ENCODE measurements at places on chromosomes 5 and 9.

GRCh38 chr5:119395080-119395836 is 39.4 kb downstream of the TNFAIP8 start:
- DNase-seq = no peak

GRCh38 chr9:124011460-124012301 is at the start of gene LHX2:
TSS of gene LHX2 (plus strand) at chr9:124011768. CDS start at chr9:124012349, 581 bp downstream.
- no peak for DNase-seq

GRCh38 chr9:87564111-87564510 is 66.4 kb downstream of the DAPK1 start:
- DNase-seq = no peak

DNA sequence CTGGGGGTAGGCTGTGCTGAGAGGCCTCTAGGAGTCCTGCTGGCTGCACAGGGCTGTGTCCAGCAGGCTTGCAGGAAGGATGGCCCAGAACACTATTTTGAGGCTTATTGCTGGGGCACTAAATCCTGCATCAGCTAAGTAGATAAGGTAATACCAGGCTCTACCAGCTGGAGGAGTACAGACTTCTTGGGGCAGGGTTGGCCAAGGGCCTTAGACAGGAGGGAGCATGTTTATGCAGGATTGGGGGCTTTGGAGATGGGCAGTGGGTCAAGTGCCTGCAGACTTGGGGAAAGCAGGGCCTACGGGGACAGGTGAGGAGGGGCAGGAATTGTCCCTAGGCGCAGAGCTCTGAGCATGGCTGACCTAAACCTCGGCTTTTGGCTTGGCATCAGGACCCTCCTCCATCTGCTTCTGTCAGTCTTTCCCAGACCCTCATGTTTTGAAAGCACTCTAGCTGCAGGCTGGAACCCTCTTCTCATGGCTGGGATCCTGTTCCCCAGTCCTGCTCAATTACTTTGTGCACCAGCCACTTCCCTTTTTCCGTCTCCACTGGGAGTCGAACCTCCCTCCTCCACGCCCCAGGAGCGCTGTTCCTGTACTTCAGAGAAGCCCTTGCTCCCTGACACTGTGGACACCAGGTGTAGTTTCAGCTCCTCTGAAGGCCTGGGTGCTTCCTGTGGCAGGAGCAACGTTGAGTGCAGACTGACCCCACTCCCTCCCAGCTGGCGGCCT is 61.0 kb upstream of the SPTLC1 start:
- DNase-seq = no peak

GRCh38 chr5:35543408-35543807 is 74.3 kb upstream of the SPEF2 start:
- DNase-seq = no peak

DNA sequence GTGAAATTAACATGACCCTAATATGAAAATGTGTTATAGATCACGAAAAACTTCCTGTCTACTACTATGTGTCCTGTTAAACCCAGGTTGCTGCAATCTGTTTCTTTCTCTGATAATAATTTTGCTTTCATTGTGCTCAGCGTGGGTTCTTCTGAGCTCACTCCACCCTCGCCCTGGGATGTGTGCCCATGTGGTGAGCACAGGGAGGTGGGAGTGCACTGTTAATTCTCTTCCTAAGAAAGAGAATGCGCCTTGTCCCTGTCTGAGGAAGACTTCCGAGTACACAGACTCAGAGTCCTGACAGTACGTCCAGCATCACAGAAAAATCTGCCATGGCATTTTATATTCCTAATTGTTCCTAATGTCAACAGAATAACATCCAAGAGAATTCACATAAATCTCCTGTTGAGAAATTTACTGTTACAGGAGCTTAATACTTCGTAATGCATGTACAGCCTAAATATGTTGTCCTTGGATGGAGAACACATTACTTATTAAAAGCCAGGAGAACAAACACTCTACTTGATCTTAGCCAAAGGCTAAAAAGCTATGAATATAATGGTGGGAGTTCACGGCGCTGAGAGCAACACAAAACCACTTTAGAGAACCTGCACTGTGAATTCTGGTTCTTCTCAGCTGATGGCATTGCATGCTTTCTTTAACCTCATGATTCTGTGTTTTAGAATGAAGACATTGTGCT is 102.6 kb downstream of the PDE4D start:
- no peak for DNase-seq

GRCh38 chr5:75948438-75948837 is 134.7 kb upstream of the SV2C start:
- DNase-seq = no peak

GRCh38 chr9:115597330-115597895 is 479.5 kb upstream of the TNC start:
- no peak for DNase-seq

DNA sequence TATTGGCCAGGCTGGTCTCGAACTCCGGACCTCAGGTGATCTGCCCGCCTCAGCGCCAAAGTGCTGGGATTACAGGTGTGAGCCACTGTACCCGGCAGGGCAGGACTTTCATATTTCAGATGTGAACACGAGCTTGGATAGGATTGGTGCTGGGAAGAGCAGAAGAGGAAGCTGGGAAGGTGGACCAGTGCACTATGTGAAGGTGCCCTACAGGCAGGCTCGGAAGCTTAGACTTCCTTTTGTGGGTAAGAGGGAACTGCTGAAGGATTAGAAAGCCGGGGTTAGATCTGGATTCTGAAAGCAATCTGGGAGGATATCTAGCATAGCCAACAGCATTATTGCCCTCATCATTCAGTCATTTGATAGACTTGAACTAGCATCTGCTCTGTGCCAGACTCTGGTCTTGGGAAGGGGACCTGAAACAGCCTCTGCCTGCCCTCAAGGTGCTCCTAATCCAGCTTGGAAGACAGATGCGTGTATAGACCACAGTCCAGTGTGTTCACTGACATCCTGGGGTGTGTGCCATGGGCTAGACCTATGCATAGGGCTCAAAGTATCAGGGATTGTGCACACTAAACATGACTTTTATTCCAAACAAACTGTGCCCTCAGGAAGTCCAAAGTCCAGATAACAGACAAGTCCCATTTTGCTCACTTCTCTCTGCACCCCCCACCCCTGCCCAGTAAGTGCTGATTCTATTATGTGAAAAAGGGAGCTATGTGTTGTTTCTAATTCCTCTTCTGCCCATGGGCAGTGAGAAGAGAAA is 637 bp downstream of the CBY3 start:
- DNase-seq = no peak

GRCh38 chr9:34993502-34994259 is 4.1 kb downstream of the DNAJB5 start:
- DNase-seq = no peak

DNA sequence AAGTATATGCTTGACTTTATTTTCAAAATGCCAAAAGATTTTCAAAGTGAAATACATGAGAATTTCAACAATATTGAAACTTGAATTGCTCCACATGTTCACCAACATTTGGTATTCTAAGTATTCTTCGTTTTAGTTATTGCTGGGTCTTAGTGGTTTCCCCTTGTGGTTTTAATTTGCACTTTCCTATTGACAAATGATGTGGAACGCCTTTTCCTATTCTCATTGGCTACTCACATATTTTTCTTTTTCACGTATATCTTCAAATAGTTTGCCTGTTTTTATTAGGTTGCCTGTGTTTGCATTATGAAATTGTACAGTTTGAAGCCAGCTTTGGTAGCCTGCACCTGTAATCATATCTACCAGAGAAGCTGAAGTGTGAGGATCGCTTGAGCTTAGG is 405.7 kb upstream of the IRX2 start:
- no peak for DNase-seq

GRCh38 chr5:170405817-170406216 is 16.6 kb upstream of the KCNMB1 start:
- DNase-seq = no peak

GRCh38 chr5:125834438-125835115 is 588.6 kb upstream of the GRAMD2B start:
- DNase-seq = no peak

DNA sequence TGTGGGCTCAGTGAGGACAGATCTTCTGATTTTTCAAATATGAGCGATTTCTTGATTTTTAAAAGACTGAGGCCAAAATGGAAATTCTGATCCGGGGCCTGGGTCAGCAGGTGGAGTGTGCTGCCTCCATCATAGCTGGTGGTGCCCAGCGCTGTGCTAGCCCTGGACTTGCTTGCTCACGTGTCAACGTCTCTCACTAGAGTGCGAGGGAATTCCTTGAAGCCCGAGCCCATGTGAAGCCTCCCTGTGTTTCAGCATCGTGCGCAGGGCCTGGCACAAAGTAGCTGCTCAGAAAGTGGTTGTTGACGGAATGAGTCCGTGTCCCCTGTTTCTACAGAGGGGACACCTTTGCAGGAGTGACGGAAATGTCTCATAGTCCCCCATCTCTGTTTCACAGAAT is 50.5 kb downstream of the RGS3 start:
- DNase-seq = no peak

GRCh38 chr5:59089767-59090166 is 506.9 kb downstream of the RAB3C start:
- no peak for DNase-seq

- no peak for DNase-seq
These were observed 131.5 kb upstream of the PTCH1 start for GRCh38 chr9:95648225-95648624.

GRCh38 chr5:135654761-135655467 is 76.1 kb upstream of the CXCL14 start:
- DNase-seq = no peak

DNA sequence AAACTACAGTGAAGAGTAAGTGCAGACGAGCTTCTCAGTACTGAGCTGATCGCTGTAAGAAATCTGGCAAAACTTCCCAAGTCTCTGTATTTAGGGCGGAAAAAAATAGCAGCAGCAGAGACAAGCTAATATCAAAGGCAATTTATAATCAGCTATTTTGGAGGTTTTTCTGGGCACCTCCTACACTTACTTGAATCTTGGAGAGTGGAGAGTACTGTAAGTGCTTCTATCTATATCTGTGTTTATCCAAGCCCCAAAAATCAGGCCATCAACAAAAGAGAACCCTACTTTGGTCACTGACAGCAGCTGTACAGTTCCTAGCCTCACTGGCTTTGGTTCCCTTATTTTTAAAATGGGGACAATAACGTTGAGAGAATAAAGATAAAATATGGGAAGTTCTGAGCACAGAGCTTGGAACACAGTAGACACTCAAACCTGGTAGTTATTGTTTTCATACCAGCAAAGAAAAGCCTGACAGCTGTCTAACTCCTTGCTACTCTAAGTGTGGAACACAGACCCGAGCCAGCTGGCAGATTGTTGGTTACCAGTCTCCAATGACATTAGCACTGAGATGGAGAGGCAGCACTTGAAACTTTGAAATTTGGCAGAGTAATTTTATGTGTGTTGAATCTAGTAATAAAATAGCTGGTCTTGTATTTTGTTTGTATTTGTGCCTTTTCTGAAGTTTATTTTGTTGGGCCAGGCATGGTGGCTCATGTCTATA is 96.0 kb upstream of the SLC28A3 start:
- no peak for DNase-seq

- no peak for DNase-seq
These were observed 7.0 kb downstream of the NSMF start for GRCh38 chr9:137452006-137452760.

DNA sequence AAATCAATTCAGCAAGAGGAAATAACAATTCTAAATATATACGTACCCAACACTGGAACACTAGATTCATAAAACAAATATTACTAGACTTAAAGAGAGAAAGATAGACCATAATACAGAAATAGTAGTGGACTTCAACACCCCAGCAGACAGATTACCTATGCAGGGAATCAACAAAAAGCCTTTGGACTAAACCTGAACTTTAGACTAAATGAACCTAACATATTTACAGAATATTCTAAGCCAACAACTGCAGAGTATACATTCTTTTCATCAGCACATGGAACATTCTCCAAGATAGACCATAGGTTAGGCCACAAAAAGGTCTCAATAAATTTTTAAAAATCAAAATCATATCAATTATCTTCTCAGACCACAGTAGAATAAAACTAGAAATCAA is 32.9 kb upstream of the BARX1 start:
- DNase-seq = no peak

DNA sequence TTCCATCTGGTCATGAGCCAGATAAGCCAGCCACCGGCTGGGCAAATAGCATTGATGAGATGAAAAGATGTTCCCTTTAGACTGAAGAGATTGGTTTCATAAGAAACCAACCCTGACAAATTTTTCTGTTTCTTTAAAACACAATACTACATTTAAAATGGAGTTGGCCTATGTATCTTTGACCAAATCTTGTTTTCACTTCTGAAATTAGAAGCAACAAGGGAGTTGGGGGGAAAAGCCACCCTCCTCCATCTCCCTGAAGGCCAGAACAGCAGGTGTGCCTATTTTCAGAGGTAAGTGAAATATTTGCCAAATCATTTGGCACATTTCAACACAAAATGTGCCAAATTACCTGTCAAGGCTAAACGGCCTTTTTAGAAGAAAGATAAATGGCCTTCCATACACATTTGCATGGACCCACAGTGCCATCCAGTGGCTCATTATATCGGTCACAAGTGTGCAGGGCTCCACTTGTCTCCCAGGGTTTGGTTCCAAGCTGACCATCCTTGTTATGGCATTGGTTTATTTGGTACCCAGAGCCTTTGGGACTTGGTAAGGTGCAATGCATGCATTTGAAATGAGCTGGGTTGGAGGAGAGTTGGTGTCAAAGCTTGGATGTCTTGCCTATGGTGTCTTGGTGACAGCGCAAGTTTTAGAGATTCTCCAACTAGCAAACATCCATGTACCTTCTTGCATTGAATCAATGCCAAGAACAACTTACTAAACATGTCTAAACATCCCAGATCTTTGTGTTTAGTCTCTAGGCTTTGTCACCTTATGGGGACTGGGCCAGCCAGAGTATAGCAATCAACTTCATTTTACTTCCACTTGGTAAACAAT is 372.0 kb upstream of the KIF2A start:
- DNase-seq = no peak

DNA sequence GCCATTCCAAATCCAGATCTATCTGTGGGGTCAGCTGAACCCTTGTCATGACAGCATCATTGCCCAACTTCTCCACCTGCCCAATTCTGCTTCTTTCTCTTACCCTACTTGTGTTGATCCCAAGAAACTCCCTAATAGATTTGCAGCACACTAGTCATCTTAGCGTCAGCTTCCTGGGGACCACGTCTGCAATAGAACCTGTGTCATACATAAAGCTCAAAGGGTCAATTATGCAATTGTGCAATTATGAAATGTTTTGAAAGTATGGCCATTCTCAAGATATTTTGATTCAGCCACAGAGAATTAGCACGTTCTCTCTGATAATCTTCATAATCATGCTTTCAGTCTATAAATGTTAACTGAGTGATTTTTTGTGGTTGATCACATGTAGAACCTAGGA is 87.4 kb upstream of the PAPPA start:
- DNase-seq = no peak

- no peak for DNase-seq
These were observed 227.3 kb upstream of the TBCA start for GRCh38 chr5:78003450-78003849.

DNA sequence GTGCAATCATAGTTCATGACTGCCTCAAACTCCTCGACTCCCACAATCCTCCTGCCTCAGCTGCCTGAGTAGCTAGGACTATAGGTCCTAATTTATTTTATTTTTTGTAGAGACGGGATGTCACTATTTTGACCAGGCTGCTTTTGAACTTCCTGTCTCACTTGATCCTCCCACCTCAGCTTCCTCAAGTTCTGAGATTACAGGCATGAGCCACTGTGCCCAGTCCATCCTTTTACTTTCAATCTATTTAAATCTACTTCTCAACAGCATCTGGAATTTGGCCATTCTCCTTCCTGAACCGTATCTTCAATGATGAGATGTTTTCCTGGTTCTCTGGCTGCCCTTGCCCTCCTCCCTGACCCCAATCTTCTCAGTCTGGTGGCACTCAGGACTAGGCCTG is 12.2 kb upstream of the GRIN1 start:
- DNase-seq = no peak

GRCh38 chr9:125974705-125975104 is 227.5 kb downstream of the PBX3 start:
- no peak for DNase-seq

Data from cortex of kidney (tissue), 1 donor.